H7 (cell line): ENCODE measurements at places on chromosomes 12 and 14.

DNA sequence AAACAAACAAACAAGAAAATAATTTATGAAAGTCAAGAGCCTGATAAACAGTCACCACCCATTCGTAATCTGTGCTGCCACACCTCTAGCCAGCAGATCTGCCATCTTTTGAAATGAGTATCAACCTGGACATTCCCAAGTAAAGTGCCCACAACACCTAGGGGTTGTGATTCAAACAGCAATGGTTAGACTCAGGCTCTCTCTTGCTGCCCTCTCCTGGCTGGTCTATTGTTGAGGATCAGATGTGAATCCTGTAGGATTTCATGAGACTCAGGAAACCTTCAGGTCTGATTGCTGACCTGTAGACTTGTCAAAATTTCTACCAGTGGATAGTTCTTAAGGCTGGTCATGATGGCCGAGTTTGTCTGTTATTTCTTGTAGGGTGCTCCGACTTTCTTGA is 26.8 kb downstream of the DGLUCY start:
- peak; percentile 83 for DNase-seq

GRCh38 chr14:25350802-25351201 is 300.9 kb upstream of the STXBP6 start:
- DNase-seq: no peak

DNA sequence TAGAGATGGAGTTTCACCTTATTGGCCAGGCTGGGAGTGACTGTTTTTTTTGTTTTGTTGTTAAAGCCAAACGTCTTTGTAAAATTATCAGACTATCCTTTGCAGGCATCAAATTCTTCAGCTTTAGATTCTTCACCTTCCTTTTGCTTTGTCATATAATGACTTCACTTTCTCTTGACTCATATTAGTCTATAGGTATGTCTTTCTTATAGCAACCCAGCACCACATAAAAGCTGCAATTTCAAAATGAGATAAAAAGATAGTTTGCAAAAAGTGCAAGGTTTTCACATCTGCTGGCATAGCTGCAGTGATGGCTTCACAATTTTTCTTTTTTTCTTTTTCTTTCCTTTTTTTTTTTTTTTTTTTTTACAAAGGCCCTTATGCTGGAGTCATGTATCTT is 39.2 kb downstream of the COX16 start:
- no peak for DNase-seq

DNA sequence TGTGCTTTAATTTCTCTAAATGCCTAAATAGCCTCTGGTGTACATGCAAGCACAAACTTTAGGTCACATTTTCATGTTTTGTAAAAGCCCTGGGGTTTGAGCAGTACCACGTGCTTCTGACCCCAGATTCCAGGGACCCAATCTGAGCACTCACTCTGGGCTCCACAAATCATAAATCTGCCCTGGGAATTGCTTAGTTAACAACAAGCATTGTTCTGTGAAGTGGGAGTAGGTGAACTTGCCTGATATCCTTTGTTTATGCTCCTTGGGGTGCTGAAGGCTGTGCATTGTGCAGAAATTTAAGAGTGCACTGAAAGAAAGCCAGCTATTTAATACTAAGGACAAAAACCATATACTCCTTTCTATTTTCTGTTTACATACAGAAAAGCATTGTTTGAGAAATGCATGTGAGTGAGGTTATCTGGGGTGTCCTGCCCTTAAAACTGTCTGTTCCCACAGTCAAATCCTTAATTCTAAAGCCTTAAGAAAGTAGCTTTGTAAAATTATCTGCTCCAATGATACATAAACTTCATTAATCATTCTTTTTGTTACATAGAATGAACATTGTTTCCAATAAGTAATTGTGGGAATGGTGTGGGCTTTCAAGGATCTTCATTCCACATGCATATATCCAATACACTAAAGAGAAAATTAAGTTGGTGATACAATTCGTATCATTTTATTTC is 258.6 kb upstream of the NPAS3 start:
- DNase-seq: no peak

DNA sequence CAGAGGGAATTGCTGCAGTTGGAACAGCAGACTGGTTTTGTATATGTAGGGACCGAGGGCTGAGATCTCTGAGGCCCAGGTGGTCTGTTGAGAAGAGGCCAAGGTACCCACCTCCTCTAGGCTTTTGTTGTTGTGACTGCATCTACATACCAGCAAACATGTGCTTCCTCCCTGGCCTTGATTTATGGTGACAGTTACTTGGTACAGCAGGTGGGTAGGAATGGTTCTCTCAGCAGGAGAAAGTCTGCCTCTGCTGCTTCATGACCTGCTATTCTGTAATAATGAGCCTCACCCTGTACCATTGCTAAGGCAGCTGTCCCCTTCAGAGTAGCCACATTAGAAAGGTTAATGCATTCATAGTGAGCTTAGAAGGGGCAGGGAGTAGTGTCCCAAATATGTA is 196.7 kb upstream of the PELI2 start:
- DNase-seq: no peak

- no peak for DNase-seq
Observed at GRCh38 chr14:72864712-72865365, 29.1 kb downstream of the DPF3 start.

DNA sequence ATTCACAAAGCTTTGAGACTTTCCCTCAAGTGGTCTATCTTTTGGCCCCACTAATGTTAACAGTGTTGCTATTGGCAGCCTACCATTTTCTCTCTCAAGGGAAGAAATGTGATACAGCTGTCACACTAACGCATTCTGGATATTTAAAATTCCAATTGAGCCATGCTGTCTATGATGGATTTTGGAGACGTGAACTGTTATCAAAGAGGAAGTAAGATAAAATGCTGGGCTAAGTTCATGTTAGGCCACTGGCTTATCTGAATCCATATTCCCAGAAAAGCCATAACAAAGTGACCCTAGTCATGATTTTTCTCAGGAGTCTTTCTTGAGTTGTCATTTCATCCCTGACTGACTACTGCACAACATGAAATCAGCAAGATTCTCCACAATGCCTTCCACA is 200.2 kb downstream of the PHLDA1 start:
- no peak for DNase-seq

DNA sequence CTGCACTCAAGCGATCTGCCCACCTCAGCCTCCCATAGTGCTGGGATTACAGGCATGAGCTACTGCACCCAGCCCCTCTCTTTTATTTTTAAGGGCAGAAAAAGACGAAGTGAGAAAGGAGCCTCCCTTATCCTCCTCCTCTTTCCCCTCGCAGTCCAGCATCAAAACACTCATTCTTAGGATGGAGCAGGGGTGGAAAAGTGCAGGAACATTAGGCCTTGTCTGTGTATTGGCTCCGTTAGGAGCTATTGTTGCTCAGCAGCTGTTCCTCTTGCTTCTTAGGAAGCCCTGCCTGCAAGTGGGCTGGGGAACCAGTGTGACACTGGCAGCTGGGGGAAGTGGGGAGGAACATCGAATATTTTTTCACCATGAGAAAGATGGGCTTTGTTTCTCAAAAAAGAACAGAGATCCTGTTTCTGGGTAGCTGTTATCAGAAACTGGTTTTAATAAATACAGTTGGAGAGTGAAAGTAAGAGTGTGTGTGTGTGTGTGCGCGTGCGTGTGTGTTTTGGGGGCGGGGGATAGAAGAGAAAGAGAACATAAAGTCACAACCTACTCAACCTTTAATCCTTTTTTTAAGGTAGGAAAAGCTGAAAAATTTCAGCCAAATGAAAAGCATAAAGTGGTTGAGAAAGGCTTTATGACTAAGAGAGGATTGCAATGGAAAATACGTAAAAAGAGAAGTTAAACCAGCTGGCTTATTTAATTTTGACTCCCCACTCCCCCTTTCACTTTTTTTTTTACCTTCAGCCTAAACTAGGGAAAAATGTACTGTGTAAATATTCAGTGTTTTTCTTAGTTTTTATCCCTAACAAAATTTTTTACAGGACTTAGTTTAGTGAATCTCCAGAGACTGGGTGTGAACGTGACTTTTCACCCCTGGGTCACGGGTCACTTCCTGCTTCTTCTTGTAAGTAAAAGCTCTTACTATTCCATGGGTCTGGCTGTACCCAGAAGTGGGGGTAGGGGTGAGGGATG is 197.2 kb upstream of the PLEKHG7 start:
- DNase-seq: no peak

DNA sequence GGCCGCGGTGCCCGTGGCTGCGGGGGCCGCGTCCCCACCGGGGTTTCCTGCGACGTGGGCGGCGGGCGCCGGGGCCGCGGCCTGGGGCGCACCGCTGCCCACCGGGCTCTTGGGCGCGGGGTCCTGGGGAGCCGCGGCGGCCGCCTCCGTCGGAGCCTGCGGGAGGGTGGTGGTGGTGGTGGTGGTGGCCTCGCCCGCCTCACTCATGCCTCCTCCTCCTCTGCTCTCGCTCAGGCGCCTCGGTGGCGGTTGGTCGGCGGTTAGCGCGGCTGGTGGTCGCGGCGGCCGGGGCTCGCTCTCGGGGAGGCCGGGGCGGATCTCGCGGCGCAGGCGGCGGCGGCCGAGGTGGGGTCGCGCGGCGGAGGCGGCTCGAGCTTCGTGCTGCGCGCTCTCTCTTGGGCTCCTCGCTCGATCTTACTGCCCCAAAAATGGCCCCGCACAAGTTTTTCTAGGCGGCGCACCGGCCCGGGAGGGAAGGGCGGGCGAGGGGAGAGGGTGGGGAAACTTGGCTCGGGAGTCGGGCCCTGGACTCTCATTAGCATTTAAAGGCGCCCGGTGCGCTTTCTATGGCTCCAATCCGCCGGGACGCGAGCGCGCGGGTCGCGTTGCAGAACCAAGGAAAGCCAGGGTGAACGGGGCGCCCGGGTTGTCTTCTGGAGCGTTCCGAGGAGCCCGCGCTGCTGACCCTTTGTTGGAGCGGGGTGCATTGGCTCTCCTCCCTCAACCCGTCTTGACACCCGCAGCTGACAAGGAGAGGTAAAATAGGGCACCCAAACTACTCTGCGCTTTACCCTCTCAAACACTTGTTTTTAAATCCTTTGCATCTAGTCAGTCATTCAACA is at the start of gene YBX3:
Gene YBX3, minus strand, starts transcription at position 419 of the 842 bp plus-strand sequence. Its CDS starts 212 bp downstream, at position 207.
- DNase-seq: peak; percentile 90

DNA sequence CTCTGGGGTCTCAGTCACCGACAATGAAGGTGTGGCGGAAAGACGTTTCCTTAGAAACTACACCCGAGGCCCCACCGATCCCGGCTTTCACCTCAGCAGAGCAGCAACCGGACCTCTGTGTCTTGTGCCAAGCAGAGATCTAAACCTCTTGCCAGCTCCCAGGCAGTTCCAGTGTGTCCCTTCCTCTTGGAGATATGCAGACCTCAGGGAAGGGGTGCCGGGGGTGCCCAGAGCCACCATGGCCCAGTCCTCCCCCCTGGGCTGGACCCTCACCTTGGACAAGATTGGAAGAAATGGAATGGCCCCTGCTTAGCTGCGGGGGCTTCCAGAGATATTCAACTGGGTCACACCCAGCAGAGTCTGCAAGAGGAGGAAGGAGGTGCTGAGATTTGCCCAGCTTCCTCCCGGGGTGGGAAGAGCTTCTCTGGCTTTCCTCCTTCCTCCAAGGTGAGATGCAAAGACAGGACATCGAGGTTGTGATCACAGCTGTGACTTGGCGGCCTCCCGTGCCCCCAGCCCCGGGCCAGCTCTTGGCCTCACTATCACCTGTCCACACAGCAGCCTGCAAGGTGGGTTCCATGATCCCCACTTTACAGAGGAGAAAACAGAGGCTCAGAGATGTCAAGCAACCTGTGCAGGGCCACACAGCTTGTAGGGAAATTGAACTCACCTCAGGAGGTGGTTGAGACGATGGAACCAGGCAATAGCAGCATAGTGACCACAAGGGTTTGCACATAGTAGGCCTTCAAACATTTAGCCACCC is 281.7 kb upstream of the RTL1 start:
- peak; percentile 18 for DNase-seq

DNA sequence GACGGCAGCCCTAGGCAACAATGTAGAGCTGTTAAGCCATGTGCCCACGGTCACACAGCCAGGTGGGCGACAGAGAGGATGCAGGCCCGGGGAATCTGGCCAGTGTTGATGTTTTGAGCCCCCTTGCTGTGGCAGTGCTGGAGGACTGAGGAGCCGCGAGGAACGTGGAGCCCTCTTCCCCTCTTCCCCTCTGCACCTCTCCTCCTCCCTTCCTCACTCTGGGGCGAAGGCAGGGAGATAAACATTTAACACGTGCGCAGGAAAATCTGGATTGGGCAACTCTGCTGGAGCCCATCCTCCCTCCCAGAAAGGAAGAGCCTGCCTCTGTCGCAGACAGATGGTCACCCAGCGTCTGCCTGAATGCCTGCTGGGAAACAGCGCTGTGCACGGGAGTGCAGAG is 376.8 kb downstream of the FUT8 start:
- no peak for DNase-seq

DNA sequence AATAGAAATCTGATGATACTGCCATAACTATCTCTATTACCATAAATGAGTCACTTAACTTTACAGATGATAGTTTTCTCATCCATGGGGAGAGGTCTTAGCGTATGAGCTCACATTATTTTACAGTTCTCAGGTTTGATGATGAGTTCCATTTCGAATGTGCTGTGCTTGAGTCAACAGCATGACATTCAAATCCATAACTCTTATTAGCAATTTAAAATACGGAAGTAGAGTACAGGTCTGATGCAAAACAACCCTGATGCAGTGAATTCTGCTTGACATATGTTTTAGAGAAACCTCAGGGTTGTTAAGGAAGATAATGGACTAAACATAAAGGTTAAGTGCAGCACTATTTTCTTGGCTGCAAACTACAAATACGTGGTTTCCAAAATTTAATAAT is 30.0 kb downstream of the C14orf39 start:
- DNase-seq: no peak

DNA sequence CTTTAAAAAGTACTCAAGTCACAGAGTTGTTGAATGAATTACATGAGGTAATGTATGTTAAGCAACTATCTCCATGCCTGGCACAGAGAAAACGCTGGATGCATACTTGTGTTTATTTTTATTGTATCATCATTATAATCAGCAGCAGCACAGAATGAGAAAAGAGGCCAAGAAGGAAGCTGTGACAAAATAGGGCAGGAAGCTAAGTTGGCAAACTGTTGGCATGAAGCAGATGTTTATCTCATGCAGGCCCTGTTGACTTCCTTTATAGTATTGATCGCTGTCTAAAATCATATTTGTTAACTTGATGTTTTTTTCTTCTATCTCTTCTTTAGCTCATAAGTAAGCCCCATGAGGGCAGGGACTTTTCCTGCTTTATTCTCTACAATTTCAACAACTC is 466.6 kb downstream of the TRHDE start:
- no peak for DNase-seq

DNA sequence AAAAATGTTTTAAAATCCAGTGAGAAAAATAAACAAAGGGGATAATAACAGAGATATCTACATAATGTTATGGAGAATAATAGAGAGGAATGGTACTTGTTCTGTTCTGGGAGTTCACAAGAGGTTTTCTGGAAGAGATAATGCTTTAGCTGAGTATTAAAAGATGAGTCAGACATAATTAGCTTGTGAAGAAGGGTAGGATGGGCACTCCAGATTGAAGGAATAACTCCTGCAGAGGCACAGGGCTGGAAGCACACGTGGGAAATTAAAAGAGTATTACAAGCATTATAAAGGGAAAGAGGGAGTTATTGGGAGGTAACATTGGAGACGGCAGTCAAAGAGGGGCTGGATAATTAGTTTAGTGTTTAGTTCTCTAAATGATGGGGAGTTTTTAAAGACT is 124.9 kb upstream of the BTG1 start:
- no peak for DNase-seq

GRCh38 chr14:34479694-34480093 is 17.7 kb upstream of the SPTSSA start:
- no peak for DNase-seq
